A549 treated with AZD2906 at 1 μM for 4 hours (cell line): ENCODE measurements at places on chromosomes 16 and 17. TPM values are rescaled to one million over a fixed set of nuclear protein-coding genes. Genes with fewer than 3 reads are reported as not detected.

The GCGR gene
- total RNA-seq = 0.14 to 0.55 TPM (median 0.34 TPM) in 5 replicates

The PPM1E gene
- total RNA-seq = 0.02 to 0.06 TPM (median 0.05 TPM) in 5 replicates

The ARHGDIG gene
- 2.0 to 3.1 TPM (median 2.7 TPM) in 5 replicates for total RNA-seq

The SLC16A6 gene
- total RNA-seq = 0.29 to 0.49 TPM (median 0.31 TPM) in 5 replicates

The ACE gene
- 1.8 to 4.1 TPM (median 2.6 TPM) in 5 replicates for total RNA-seq

The LRRC36 gene
- total RNA-seq = 0.06 to 0.08 TPM (median 0.07 TPM) in 4 of 5 replicates, not detected in the other

The KRTAP17-1 gene
- not detected in 5 replicates for total RNA-seq

The MYH11 gene
- 0.01 to 0.22 TPM (median 0.02 TPM) in 5 replicates for total RNA-seq

The IL17C gene
- 0.06 TPM in 1 of 5 replicates, not detected in the others for total RNA-seq

The RUSF1 gene
- total RNA-seq = 40.9 to 54.5 TPM (median 51.2 TPM) in 5 replicates
